NCI-H1048 (cell line): ENCODE measurements at places on chromosomes 13 and 19.
A peak's percentile ranks its signal among the peaks of the same experiment; 100 is the strongest.

- DNase-seq = no peak
Observed at GRCh38 chr13:100887729-100888151, 213.1 kb upstream of the TMTC4 start.

DNA sequence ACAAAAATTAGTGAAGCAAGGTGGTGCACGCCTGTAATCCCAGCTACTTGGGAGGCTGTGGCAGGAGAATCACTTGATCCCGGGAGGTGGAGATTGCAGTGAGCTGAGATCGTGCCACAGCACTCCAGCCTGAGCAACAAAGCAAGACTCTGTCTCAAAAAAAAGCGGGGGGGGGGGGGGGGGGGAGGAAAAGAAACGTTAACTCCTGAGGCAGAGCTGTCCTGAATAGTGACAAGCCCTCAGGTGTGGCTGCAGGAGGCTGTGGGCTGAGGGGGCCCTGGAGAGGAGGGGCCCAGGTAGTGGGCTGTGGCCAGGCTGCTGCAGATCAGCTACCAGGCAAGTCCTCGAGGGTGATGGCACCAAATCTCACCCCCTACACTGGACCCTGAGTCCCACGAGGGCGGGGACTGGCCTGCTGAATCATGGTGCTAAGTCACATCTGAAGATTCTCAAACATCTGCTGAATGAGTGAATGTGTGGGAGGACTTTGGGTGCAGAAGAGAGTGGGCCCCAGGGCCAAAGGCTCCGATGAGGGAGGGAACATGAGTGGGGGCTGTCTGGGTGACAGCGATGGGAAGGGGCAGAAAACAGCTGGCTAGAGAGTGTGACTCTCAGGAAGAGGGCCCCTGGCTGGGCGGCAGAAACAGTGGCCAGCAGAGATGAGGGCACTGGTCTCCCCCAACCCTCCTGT, 24.6 kb upstream of the ATP1A3 start:
- no peak for DNase-seq

DNA sequence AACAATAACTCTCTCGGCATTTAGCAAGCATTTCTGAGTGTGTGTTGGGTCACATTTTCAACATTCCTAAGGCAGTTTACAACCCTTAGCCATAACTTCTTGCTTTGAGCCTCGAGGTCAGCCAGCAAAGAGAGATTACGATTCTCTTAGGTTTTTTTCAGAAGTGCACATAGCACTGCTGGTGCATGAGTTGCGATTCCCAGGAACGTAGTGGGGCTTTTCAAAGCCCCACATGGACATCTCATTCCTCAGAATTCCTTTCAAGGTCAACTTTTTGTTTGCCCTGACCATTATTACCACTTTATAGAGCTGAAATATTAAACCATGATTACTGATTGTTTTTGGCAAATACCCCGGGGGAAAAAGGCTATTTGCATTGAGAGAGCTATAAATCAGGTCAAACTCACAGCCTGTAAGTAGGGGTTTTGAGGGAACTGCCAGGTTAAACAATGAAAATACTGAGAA, 705.3 kb downstream of the GPC5 start:
- no peak for DNase-seq

DNA sequence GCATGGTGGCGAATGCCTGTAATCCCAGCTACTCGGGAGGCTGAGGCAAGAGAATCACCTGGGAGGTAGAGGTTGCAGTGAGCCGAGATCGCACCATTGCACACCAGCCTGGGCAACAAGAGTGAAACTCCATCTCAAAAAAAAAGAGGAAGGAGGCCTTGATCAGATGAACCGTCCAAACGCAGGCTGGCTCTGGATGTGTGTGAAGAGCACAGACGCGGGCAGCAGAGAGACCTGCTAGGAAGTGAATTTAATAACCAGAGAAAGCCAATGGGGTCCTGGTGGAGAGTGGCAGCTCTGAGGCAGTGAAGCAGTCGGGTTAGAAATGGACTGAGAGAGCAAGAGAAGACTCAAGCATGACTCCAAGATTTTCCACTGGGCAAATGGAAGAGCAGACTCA, 136.5 kb downstream of the RNF17 start:
- DNase-seq = no peak

DNA sequence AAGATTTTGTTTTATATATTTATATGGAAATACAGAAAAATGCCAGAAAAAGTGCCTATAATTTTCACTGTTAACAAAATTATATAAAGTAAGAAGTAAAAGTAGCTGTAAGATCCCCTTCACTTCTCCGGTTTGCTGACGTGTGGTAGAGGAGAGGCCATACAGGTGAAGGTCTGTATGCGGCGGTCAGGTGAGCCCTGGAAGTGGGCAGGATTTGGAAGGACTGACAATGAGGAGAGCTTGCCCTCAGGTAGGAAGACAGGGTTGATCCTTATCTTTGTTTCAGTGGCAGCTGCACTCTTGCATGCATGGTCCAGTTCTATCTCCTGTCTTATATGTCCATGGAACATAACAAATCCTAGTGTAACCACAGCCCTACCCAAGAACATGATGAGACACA, 16.9 kb upstream of the TFDP1 start:
- DNase-seq = no peak

DNA sequence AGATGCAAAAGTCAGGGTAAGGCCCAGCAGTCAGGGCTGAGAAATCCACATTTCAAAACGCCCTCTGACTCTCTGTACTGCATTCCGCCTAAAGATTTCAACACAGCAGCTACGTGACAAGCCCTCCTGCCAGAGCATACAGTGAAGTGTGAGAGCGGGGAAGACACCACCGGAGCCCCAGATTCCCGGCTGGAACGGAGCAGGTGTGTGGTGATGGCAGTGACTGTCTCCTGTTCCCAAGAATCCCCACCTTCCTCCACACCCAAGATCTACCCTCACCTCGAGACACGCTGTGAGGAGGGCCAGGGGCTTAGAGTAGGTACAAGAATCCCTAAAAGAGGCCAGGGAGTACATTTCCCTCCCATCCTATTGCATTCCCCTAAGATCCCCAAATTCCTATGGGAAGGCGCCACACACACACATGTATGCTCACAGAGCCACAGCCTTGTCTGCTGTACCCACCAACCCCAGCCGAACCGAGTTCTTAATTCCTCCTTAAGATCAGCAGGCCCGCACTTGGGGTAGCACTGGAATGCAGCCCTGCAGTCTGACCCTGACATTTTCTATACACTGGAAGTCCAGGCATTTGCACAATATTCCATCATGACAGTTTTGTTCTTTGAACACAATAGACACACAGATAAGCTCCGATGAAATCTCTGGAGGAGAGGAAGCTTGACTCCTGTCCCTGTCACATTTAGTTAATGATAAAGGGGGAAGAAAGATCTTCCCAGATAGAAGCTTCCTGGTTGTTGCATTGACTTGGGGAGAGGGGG, 102.9 kb downstream of the FOXO1 start:
- no peak for DNase-seq

DNA sequence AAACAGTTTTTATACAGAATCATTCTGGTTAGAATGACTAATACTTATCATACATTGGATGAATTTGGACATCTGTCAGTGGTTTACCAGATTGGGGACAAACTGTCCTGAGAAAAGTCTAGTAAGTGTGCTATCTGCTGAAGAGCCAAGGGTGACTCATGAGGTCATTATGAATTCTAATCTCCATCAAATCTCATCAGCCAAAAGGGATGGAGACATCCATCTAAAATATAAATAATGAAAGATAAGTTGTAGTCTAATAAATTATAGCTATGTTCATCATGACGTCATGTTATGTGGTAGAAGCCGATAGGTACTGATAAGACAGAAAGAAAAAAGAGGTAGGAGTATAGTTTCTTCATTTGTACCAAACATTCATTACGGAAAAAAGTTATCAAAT, 804.4 kb downstream of the PCDH9 start:
- DNase-seq = no peak

- no peak for DNase-seq
Observed at GRCh38 chr13:113643593-113643992, 14.4 kb downstream of the ATP4B start.

- DNase-seq = no peak
Observed at GRCh38 chr19:51128227-51128626, 3.5 kb downstream of the SIGLEC9 start.

DNA sequence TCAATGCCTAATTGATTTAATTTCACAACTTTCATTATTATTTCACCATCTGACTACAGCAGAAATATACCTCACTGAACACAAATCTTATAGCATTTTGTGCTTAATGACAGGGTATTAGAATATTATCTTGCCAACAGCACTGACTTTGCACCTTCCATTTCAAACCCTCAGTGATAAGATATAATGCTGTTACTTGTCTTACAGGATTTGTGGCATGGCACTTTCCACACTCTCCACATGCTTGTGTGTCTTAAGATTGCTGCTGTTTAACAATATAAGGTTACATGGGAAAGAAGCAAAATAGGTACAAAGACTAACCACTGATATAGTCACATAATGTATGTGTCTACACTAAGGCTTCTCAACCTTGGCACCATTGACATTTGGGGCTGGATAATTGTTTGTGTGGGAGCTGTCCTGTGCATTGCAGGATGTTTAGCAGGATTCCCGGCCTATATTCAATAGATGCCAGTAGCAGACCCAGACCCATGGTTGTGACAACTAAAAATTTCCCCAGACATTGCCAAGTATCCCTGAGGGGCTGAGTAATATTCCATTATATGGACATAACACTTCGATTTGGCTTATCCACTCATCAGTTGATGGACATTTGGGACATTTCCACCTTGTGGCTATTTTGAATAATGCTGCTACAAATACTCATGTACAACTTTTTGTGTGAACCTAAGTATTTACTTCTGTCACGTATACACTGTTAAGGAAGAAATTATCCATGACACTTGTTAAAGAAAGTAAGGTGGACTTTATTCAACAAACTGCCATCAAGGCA, 5.7 kb upstream of the DIAPH3 start:
- no peak for DNase-seq

DNA sequence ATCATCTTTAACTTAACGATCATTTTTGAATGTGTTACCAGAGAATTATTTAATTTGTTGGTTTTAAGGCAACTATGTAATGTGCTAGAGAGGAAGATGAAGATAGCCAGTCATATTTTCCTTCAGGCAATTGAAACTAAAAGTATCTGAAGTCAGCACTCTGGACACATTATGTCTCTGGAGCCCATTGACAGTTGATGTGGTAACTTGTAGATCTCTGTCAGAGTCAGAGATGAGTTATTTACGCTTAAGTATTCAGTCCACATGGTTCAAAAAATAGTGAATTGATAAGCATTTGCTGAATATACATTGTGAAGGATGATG, 2.1 kb downstream of the ZMYM2 start:
- no peak for DNase-seq

GRCh38 chr13:112703449-112704284, 13.8 kb downstream of the ATP11A start:
- DNase-seq = no peak

GRCh38 chr13:94243551-94243950, 235.9 kb downstream of the DCT start:
- DNase-seq = no peak

DNA sequence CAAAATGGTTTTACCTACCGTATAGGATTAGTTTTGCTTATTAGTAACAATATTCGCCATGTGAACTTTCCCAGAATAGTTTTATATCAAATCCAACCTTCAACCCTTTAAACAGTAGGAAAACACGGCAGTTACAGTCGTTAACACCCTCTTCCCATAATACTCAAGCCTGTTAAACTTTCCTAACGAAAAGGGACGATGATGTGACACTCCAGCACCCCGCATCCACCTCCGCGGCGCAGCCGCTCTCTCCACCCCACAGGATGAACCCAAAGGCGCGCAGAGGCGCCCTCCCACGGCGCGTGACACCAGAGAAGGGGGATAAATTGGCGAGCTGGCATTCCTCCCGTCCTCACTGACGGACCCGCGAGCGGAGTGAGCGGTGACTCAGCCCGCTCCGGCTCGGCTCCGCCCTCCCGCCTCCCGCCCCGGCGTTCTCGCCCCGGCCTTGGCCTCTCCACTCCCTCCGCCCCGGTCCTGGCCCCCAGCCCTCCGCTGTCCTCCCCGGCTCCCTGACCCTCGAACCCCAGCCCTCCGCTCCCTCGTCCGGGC, 665 bp downstream of the TUBGCP3 start:
- DNase-seq = peak; percentile 36

GRCh38 chr13:72145383-72145782, 278.4 kb upstream of the DACH1 start:
- DNase-seq = no peak

DNA sequence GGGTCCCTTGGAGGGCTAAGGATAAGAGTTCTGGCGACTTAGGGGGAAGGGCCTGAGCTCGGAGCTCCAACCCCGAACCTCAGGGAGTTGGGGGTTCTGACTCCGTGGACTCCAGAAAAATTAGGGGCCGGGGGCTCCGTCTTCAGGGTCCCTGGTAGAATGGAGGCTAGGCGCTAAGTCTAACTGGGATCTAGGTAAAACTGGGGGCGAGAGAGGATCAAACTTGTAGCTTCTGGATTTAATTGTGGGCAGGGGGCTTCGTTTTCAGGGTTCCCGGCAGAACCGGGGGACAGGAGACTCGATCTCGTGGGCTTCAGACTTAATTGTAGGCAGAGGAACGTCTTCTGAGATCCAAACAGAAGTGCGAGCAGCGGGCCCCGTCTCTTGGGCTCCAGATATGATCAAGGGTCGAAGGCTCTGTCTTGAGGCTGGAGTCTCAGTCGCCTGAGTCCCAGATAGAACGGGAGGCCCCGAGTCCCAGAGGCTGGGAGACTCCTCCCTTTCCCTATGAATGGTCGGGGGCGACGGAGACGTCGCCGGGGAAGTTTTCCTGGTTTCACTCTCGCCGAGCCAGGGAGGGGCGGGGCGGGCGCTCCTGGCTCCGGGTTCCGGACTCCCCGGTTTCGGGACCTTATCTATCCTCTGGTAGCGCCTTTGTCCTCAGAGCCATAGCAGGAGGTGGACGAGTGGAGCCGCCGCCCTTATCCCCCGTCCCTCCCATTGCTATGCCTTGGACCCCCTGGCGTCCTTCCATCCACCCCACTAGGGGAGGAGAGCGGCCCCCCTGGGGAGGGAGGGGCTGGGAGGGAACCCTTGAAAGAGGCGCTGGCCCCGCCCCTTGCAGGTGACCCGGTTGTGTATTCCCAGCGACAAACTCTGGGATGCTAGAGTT, 1.3 kb downstream of the NECTIN2 start:
- DNase-seq = peak; percentile 34

DNA sequence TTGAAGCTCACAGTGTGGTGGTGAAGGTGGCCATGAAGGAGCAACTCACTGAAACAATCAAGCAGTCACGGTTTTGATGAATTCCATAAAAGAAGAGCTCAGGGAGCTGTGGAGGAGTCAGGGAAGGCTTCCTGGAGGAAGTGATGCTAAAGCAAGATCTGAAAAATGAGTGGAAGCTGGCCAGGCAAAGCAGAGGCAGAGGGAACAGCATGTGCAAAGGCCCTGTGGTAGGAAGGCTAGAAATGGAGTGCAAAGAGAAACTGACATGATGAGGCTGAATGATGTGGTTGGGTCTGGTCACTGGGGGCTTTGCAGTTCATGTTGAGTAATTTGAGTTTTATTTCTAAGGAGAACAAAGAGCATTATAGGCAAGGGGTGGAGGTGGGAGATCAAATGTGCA, 6.9 kb downstream of the ADGRE1 start:
- DNase-seq = no peak

GRCh38 chr13:88086577-88086976, 415.4 kb downstream of the SLITRK5 start:
- no peak for DNase-seq
